Mesothelial cell of epicardium (in vitro differentiated cells): ENCODE measurements at places on chromosomes 5 and 9. TPM values are rescaled to one million over a fixed set of nuclear protein-coding genes. Genes with fewer than 3 reads are reported as not detected.

WNT8A gene
- not detected in 3 replicates for total RNA-seq

CMBL gene
- 22.5 to 26.4 TPM (median 24.8 TPM) in 3 replicates for total RNA-seq

C9 gene
- not detected in 3 replicates for total RNA-seq

ZNF366 gene
- total RNA-seq: not detected in 3 replicates

SLC4A9 gene
- total RNA-seq: 1.8 to 2.5 TPM (median 2.2 TPM) in 3 replicates

HMMR gene
- 8.7 to 9.8 TPM (median 9.4 TPM) in 3 replicates for total RNA-seq

GABRA1 gene
- not detected in 3 replicates for total RNA-seq

HSD17B4 gene
- 119 to 146 TPM (median 136 TPM) in 3 replicates for total RNA-seq

CYSRT1 gene
- total RNA-seq: 1.5 to 1.9 TPM (median 1.7 TPM) in 3 replicates

SLC27A6 gene
- 26.3 to 30.0 TPM (median 28.4 TPM) in 3 replicates for total RNA-seq

HAVCR2 gene
- total RNA-seq: 0.84 to 1.2 TPM (median 0.86 TPM) in 3 replicates

SLC6A7 gene
- not detected in 3 replicates for total RNA-seq

NUTM2F gene
- total RNA-seq: 0.27 to 0.38 TPM (median 0.31 TPM) in 3 replicates
